ENCODE measurements at places on chromosomes 1 and 21. TPM values are rescaled to one million over a fixed set of nuclear protein-coding genes. Genes with fewer than 3 reads are reported as not detected.

- no peaks in the 10 kb centered on the region for H3K36me3 ChIP-seq
- DNase-seq, result no peak
- peaks cover 3% of the 10 kb centered on the region for H3K4me1 ChIP-seq
- H3K27ac ChIP-seq, result no peak overlapping the region
These were observed 1.9 kb upstream of the GPR88 start for GRCh38 chr1:100536031-100536430.

DNA sequence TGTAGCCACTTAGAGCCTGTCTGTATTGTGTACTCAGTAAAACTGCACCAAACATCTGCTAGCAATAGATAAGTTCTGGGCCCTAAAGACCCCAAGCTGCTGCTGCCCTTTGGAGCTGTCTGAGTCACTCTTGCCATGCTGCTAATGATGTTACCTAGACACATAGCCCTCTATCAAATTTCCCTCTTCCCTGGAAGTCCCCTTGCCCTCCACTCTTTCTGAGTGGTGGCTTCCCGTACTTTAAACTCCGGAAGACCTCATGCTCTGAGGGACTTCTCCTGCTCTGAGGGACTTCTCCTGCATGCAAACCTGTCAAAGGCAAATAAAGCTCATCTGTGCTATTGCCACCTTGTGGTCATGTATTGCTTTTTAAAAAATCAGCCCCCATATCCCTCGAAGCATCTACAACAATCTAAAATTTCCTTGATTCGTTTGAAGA is 34.0 kb downstream of the FH start:
- no peak overlapping the region for H3K27ac ChIP-seq
- H3K4me1 ChIP-seq, result no peaks in the 10 kb centered on the region
- H3K4me3 ChIP-seq, result no peak overlapping the region
- H3K36me3 ChIP-seq, result peaks cover 4% of the 10 kb centered on the region
- no peak for DNase-seq

DNA sequence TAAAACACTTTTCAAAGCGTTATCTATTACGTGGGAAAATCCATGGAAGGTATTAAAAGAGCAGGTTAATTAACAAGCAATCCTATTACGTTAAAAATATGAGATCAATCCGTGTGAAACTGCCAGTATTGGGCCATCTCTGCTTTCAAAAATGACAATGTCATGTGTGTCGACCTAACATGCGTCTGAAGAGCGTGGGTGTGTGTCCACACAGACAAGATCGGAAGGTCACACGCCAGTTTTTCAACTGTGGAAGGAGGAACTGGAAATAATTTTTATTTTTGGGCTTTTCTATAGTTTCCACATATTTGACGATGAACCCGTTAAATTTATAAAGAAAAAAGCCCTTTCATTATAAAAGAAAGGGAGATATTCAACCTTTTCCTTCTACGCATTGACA is 17.6 kb upstream of the ALDH4A1 start:
- peaks cover 7% of the 10 kb centered on the region for H3K27me3 ChIP-seq
- no peak overlapping the region for H3K4me3 ChIP-seq
- H3K27ac ChIP-seq, result no peak overlapping the region
- DNase-seq, result no peak
- peaks cover 9% of the 10 kb centered on the region for H3K36me3 ChIP-seq
- peaks cover 14% of the 10 kb centered on the region for H3K4me1 ChIP-seq

- H3K27me3 ChIP-seq, result peaks cover 5% of the 10 kb centered on the region
- DNase-seq, result no peak
- H3K36me3 ChIP-seq, result no peaks in the 10 kb centered on the region
These were observed 207.1 kb downstream of the NFIA start for GRCh38 chr1:61289232-61290098.

DNA sequence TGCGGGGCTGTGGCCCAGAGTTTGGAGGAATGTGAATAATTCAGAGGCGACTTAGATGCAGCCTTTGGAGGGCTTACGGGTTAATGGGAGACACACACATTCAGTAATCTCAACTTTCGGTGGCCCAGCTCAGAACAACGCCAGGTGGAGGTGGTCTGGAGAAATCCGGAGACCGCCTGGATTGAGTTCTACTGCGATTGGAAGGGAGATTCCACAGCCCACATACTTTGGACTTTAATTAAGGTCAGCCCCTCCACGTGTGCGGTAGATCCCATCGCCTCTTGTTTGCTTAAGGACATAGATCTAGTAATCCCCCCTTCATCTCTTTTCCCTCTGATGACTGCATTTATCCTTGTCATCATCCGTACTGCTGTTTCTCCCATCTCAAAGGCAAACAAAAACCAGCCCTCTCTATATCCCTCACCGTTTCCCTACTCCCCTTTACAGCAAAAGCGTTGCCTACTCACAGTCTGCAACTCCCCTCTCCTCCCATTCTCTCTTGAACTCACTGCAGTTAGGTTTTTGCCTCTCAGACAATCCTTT is 720 bp upstream of the BSDC1 start:
- H3K27me3 ChIP-seq, result peaks cover 4% of the 10 kb centered on the region
- H3K27ac ChIP-seq, result peak overlapping the region; percentile 100
- peaks cover 15% of the 10 kb centered on the region for H3K36me3 ChIP-seq
- peaks cover 20% of the 10 kb centered on the region for H3K4me1 ChIP-seq
- H3K4me3 ChIP-seq, result peak overlapping the region; percentile 100

The CHI3L1 gene
- total RNA-seq, result 0.21 TPM

The FAM163A gene
- not detected for total RNA-seq

The TMPRSS2 gene
- 46.3 TPM for total RNA-seq

The IL10 gene
- total RNA-seq, result not detected
